ENCODE measurements at places on chromosomes 4 and X.

DNA sequence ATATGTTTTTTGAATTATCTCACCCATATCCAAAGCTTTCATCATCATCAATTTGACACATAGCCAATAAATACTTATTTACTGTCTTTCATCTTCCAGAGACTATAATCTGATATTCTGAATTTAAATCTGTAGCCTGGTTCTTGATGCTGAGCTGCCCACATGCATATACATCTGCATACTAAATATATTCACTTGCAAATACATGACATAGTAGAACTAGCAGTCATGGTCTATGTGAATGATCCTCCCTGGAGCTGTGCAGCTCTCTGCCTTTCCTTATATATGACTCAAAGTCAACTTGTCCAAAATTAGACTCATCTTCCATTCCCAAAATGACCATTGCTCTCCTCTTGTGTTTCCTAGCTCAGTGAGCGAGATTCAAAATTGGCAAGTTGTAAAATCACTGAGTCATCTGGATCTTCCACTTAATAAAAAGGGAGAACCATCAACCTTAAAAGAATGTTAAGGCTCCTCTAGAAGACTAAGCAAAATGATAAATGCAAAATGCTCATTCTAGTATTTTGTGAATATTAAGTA is 448.2 kb downstream of the PPARGC1A start:
- H3K36me3 ChIP-seq, result no peaks in the 10 kb centered on the region
- H3K4me3 ChIP-seq, result no peak overlapping the region
- no peaks in the 10 kb centered on the region for H3K4me1 ChIP-seq
- no peak overlapping the region for H3K27ac ChIP-seq

- no peak overlapping the region for H3K4me3 ChIP-seq
- H3K27ac ChIP-seq, result no peak overlapping the region
- DNase-seq, result no peak
- no peaks in the 10 kb centered on the region for H3K27me3 ChIP-seq
These were observed 907.1 kb downstream of the RPA4 start for GRCh38 chrX:97790850-97791249.

DNA sequence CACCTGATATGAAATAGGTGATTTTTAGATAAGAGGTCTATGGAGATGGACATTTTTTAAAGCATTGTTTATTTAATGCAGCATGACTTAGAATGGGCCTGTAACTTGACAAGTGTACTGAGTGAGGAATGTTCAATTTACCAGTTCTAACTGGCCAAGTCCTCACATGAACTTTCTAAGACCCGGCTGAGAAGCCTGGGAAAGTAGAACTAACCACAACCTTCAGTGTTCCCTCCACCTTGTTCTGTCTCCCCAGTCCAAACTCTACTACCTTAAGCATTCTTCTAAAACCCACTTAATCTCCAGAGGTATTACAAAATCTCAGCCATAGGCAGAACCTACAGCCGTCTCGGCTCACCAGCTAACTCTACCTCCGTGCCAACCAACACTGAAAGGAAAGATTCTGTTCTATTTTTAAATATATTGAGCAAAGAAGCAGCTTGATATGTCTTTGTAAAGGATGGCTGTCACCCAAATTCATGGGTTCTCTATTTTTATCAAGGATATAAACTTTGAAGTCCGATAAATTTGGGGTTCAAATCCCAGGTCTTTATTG is 6.8 kb downstream of the PPARGC1A start:
- peak overlapping the region; percentile 26 for H3K4me3 ChIP-seq
- H3K27me3 ChIP-seq, result no peaks in the 10 kb centered on the region
- H3K36me3 ChIP-seq, result no peaks in the 10 kb centered on the region

- no peaks in the 10 kb centered on the region for H3K36me3 ChIP-seq
- no peaks in the 10 kb centered on the region for H3K4me1 ChIP-seq
- H3K27ac ChIP-seq, result no peak overlapping the region
- peak; percentile 2 for DNase-seq
- no peak overlapping the region for H3K4me3 ChIP-seq
These were observed 35.8 kb downstream of the GPM6A start for GRCh38 chr4:175776217-175776616.

- DNase-seq, result no peak
- no peak overlapping the region for H3K4me3 ChIP-seq
- no peaks in the 10 kb centered on the region for H3K27me3 ChIP-seq
- H3K27ac ChIP-seq, result no peak overlapping the region
- H3K36me3 ChIP-seq, result no peaks in the 10 kb centered on the region
These were observed 127.6 kb upstream of the ETNPPL start for GRCh38 chr4:108890484-108890881.

- H3K27me3 ChIP-seq, result no peaks in the 10 kb centered on the region
- DNase-seq, result no peak
- H3K27ac ChIP-seq, result peak overlapping the region; percentile 13
- no peak overlapping the region for H3K4me3 ChIP-seq
These were observed 46.9 kb downstream of the ATP10D start for GRCh38 chr4:47531954-47532321.

GRCh38 chrX:2334237-2334636 is 166.5 kb downstream of the DHRSX start:
- no peaks in the 10 kb centered on the region for H3K27me3 ChIP-seq
- H3K4me3 ChIP-seq, result no peak overlapping the region
- H3K36me3 ChIP-seq, result no peaks in the 10 kb centered on the region
- H3K27ac ChIP-seq, result no peak overlapping the region
- DNase-seq, result no peak

- no peaks in the 10 kb centered on the region for H3K4me1 ChIP-seq
- no peak overlapping the region for H3K27ac ChIP-seq
- no peak overlapping the region for H3K4me3 ChIP-seq
- no peaks in the 10 kb centered on the region for H3K36me3 ChIP-seq
- DNase-seq, result no peak
- peaks cover 2% of the 10 kb centered on the region for H3K27me3 ChIP-seq
These were observed 2.5 kb upstream of the TMEM47 start for GRCh38 chrX:34659575-34659974.

GRCh38 chr4:149702414-149703293 is 113.0 kb downstream of the IQCM start:
- H3K4me1 ChIP-seq, result no peaks in the 10 kb centered on the region
- H3K27me3 ChIP-seq, result no peaks in the 10 kb centered on the region
- no peak overlapping the region for H3K4me3 ChIP-seq
- H3K27ac ChIP-seq, result no peak overlapping the region
- no peaks in the 10 kb centered on the region for H3K36me3 ChIP-seq
- DNase-seq, result no peak

GRCh38 chr4:169253904-169254303 is 16.9 kb downstream of the SH3RF1 start:
- no peaks in the 10 kb centered on the region for H3K36me3 ChIP-seq
- peaks cover 20% of the 10 kb centered on the region for H3K4me1 ChIP-seq
- no peak overlapping the region for H3K4me3 ChIP-seq
- no peak for DNase-seq

DNA sequence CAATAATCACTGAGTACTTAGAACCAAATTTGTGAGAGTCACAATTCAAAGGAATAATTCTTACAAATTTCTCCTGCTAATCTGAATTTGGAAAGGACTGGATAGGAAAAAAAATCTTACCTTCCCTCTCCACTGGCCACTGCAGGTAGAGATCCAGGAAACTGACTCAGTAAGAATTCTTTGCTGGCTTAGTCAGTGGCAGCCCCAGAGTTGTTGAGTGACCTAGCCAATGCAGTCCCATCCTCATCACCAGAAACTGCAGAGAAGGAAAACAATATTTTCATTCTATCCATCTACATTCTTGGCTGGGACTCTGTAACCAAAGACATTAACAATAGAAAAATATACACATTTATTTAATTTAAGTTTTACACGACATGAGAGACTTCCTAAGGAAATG is 572.0 kb downstream of the ADGRL3 start:
- H3K27me3 ChIP-seq, result no peaks in the 10 kb centered on the region
- DNase-seq, result no peak
- H3K36me3 ChIP-seq, result no peaks in the 10 kb centered on the region
- H3K4me3 ChIP-seq, result no peak overlapping the region

- no peak overlapping the region for H3K27ac ChIP-seq
- no peaks in the 10 kb centered on the region for H3K36me3 ChIP-seq
- no peaks in the 10 kb centered on the region for H3K4me1 ChIP-seq
- no peak overlapping the region for H3K4me3 ChIP-seq
- H3K27me3 ChIP-seq, result no peaks in the 10 kb centered on the region
These were observed 38.1 kb upstream of the TRPC5 start for GRCh38 chrX:112120721-112121120.

- H3K36me3 ChIP-seq, result no peaks in the 10 kb centered on the region
- DNase-seq, result no peak
- H3K27ac ChIP-seq, result no peak overlapping the region
- no peaks in the 10 kb centered on the region for H3K4me1 ChIP-seq
These were observed 4.7 kb downstream of the FAM120C start for GRCh38 chrX:54178100-54178940.

DNA sequence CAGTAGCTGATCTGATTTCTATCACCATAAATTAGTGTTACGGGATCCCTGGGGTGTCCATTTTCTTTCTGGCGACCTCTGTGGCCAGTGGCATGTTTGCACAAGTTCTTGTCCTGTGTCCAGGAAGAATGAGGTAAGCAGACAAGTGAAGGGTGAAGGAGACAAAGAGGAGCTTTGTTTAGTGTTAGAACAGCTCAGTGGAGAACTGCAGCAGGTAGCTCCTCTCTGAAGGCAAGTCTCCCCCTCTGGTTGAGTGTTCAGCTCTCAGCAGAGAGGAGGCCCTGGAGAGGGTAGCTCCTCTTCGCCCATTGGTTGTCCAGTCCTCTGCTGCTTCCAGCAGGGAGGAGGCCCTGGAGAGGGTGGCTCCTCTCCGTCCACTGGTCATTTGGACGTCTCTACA is 47.2 kb downstream of the DMP1 start:
- DNase-seq, result no peak
- H3K36me3 ChIP-seq, result no peaks in the 10 kb centered on the region
- H3K27me3 ChIP-seq, result no peaks in the 10 kb centered on the region
- no peaks in the 10 kb centered on the region for H3K4me1 ChIP-seq
- H3K4me3 ChIP-seq, result no peak overlapping the region

GRCh38 chrX:25442499-25442898 is 426.7 kb upstream of the ARX start:
- peak; percentile 24 for DNase-seq
- no peaks in the 10 kb centered on the region for H3K36me3 ChIP-seq
- no peak overlapping the region for H3K27ac ChIP-seq
- H3K27me3 ChIP-seq, result no peaks in the 10 kb centered on the region
- no peaks in the 10 kb centered on the region for H3K4me1 ChIP-seq

- H3K36me3 ChIP-seq, result no peaks in the 10 kb centered on the region
- H3K4me3 ChIP-seq, result no peak overlapping the region
- no peak for DNase-seq
- no peaks in the 10 kb centered on the region for H3K4me1 ChIP-seq
- no peak overlapping the region for H3K27ac ChIP-seq
These were observed 68.0 kb downstream of the IL21 start for GRCh38 chr4:122552898-122553297.

- no peak for DNase-seq
- no peaks in the 10 kb centered on the region for H3K36me3 ChIP-seq
- H3K4me3 ChIP-seq, result no peak overlapping the region
- H3K27ac ChIP-seq, result no peak overlapping the region
These were observed 53.2 kb upstream of the RBMX start for GRCh38 chrX:136933611-136934145.

- no peak for DNase-seq
- H3K36me3 ChIP-seq, result no peaks in the 10 kb centered on the region
- no peaks in the 10 kb centered on the region for H3K4me1 ChIP-seq
- H3K27me3 ChIP-seq, result no peaks in the 10 kb centered on the region
These were observed 130.4 kb upstream of the FRMPD4 start for GRCh38 chrX:12007881-12008280.

- peak; percentile 71 for DNase-seq
- peaks cover 5% of the 10 kb centered on the region for H3K27me3 ChIP-seq
- peak within 1 kb of the TSS; percentile 57 for H3K27ac ChIP-seq
- peak within 1 kb of the TSS; percentile 54 for H3K4me3 ChIP-seq
- H3K4me1 ChIP-seq, result no peaks in the 10 kb centered on the region
- H3K36me3 ChIP-seq, result no peaks in the 10 kb centered on the region
These were observed at the start of gene MAMLD1 for GRCh38 chrX:150362599-150363481. Gene MAMLD1, plus strand, starts transcription at chrX:150363317. Its CDS starts 82,200 bp downstream, at chrX:150445517.

Measured in kidney (tissue), 22 donors.